ENCODE measurements at places on chromosomes 12 and 14.
A peak's percentile ranks its signal among the peaks of the same experiment; 100 is the strongest.

- DNase-seq = no peak
Measured at GRCh38 chr12:102755266-102755665, 161.8 kb downstream of the PAH start.

GRCh38 chr14:57729208-57730187 lies 136.4 kb downstream of the SLC35F4 start:
- DNase-seq = no peak

DNA sequence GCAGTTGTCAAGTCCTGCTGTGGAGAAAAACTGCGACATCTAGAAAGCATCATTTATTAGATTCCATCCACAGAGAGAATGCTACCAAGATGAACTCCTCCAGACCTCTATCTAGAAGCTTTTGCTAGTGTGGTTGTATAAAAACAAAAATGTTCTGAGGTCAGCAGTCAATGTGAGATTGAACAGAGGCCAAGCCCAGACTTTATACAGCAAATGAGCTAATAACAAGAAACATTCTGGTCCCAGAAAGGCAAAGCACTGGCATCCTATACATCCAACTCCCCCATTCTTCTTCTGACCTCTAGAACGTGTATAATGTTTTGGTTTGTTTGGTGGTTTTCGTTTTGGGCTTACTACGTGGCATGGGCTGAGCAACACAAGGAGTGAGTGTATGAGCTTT lies 26.7 kb upstream of the RIN3 start:
- no peak for DNase-seq

GRCh38 chr14:104247336-104248202 lies 109.2 kb downstream of the KIF26A start:
- DNase-seq = no peak

GRCh38 chr12:122244565-122245371 lies 18.9 kb upstream of the DIABLO start:
- DNase-seq = no peak

DNA sequence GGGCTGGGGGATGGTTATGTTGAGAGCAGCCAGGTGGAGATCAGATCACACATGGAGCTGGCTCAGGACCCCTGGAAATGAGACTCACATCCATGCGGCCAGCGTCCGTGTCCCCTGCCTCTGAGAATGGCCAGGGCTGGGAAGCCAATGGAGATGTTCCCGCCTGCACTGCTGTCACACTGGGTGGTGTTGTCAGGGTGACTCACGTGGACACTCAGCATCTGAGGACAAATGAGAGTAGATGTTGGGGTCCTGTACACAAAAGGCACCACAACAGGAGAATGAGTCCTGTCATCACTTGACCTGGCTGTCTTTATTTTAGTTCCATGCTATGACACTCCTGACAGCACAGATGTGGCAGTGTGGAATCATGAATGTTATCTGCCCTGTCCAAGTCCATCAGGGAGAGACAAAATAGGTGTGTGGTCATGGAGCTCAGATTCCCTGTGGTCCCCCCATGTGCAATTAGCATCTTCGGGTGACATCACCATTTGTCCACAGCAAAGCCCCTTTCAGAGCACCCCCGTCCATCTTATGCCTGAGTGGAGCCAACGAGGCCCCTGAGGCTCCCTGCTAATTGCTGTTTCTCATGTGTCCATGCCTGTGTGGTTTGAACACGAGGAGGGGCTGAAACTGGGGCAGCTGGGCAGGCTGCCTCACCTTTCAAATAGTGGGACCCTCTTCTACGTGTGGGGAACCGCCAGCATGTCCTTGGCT lies 393.5 kb downstream of the AACS start:
- no peak for DNase-seq

- DNase-seq = no peak
Measured at GRCh38 chr14:63205866-63206265, 1.6 kb downstream of the RHOJ start.

GRCh38 chr12:124737040-124737419 lies 126.6 kb downstream of the SCARB1 start:
- no peak for DNase-seq

- no peak for DNase-seq
Measured at GRCh38 chr14:91511043-91511383, 903 bp upstream of the PPP4R3A start.

GRCh38 chr12:49669796-49670195 lies 37.4 kb downstream of the FMNL3 start:
- no peak for DNase-seq

DNA sequence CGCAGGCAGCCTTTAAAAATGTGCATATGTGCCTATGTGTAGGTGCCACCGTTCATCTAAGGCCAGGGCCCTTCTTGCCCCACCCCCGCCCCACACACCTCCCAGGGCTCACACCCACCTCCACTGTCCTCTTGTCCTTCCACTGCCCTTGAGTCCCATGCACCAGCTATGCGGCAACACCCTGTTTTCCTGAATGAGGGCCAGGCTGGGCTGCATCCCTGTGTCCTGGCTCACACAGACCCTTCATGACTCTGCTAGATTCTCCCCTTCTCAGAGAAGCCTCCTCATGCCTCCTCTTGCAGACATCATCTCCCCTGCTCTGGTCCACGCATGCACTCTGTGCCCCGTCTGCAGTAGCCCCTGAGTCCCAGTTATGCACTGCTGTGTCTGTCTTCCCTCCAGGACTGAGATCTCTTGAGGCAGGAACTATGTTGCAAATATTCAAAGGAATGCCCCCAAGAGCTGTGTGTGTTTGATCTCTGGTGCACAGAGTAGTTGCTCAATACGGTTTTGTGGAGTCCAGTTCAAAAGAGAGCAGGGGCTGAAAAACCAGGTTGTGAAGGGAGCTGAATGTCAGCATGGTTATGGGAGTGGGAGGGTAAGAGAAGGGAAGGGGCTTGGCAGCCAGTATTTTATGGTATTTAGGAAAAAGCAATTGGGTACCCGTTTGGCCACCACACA lies 47.3 kb upstream of the ESRRB start:
- DNase-seq = no peak

GRCh38 chr12:112645586-112645985 lies 146.0 kb upstream of the RPH3A start:
- DNase-seq = no peak

DNA sequence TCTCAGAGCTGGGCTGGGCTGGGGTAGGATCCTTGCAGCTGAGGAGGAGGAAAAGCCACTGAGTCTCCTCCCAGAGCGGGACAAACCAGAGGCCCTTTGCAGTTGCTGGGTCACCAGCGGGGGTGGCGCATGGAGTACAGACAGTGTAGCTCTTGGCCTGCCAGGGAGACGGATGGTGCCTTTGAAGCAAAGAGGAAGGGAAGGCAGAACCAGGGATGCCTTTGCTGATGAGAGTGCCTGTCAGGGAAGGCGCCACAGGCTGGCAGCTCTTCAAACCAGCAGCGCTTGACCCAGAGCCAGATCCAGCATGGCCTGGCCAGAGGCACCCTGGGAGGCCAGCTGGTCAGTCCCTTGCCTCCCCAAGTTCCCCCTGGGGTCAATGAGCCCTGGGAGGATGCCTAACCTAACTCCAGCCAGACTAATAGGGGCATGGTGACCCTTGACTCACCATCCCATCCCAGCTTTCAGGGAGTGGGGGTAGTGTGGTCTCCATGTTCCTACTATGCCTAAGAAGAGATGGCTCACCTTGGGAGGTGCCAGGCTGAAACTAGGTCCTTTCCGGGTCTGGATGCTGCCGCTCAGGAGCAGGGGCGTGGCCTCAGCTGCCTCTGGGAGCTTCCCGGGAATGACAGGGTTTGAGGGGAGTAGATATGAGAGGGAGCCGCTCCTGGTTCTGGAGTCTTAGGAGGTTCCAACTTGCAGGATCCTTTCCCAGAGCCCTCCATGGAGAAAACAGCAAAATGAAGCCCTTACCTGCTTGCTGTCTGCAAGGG lies 19.8 kb downstream of the VASH1 start:
- no peak for DNase-seq

- DNase-seq = no peak
Measured at GRCh38 chr12:10354071-10354470, 35.8 kb downstream of the KLRK1 start.

DNA sequence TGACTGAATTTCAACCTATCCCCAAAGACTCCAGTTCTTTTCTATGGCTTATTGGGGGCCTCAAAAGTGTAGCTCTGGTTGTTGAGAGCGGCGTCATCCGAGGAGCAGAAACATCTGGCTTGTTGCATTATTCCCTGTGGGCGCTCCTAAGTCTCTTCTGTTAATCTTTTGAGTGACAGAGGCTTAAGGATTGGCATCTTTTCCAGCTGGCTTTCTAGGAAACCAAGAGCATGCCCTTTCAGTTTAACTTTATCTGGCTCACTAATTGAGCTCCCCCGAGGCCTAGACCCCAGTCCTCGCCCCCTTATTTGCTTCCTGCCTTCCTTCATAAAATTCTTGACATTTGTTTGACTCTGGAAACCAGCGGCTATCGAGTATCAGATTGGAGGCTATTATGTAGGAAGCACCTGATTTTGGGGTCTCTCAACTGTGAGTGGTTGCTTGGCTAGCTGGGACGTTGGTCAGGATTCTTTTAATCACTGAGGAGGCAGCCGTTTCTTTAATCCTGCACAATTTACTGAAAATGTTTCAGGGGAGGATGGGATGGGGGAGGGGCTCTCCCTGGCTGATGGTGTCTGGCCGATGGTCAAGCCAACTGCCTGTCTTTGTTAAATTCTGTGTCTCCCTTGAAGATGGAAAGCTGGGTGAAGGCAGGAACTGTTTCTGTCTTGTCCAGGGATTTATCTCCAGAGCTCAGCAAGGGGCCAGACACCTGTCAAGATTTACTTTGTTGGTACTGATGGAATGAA lies 3.1 kb downstream of the SMOC1 start:
- DNase-seq = no peak

GRCh38 chr12:132311201-132311915 lies 18.0 kb downstream of the GALNT9 start:
- DNase-seq = no peak

- DNase-seq = no peak
Measured at GRCh38 chr14:75430526-75430925, 2.7 kb downstream of the JDP2 start.

DNA sequence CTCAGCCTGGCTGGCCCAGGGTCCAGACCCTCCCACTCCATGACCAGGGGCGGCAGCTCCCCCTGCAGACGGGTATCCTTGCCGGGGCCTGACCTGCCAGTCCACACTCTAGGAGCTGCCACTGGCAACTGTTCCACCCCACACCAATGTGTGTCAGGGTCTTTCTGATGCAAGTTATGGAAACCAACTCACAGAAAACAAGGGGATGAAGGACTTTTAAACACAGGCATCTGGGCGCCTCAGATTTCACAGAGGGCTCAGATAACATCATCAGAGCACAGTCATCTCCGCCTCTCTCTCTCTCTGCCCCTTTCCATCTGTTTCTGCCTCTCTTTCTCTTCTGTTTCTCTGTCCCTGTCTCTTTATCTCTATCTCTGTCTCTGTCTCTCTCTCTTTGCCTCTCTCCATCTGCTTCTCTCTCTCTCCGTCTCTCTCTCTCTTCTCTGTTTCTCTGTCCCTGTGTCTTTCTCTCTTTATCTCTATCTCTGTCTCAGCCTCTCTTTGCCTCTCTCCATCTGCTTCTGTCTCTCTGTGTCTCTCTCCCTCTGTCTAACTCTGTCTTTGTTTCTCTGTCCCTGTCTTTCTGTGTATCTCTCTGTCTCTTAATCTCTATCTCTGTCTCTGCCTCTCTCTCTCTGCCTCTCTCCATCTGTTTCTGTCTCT lies 67.4 kb upstream of the FBRSL1 start:
- DNase-seq = no peak

DNA sequence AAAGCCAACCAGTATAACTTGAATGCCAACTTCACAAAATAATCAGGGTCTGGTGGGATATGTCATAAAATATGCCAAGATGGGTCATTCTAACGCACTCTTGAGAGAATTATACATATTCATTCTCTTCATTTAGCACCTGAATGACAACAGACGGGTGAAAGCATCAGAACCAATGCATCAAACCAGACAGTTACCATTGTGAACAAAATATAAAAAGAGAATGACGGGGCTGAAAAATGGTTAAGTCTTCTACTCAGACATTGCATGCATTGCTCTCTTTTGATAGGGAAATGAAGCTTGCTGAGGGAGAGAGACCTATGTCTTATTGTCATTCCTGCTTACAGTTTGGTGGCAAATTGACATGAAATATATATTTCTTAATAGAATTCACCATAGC lies 702.1 kb downstream of the NOVA1 start:
- DNase-seq = no peak

DNA sequence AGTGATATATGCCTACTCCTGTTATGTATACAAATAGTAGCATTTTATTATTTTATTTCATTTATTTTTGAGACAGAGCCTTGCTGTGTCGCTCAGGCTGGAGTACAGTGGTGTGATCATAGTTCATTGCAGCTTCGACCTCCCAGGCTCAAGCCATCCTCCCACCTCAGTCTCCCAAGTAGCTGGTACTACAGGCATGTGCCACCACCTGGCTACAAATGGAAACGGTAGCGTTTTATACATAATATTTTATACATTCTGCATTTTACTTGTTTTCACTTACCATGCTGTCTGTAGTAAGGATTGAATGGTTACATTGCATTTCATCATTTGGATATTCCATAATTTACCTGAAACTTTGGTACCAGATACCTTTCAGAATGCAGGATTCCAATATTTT lies 14.1 kb downstream of the C1R start:
- DNase-seq = no peak

GRCh38 chr14:91177073-91178034 lies 63.5 kb downstream of the DGLUCY start:
- peak; percentile 38 for DNase-seq

- no peak for DNase-seq
Measured at GRCh38 chr14:76926521-76927251, 100.5 kb downstream of the LRRC74A start.

DNA sequence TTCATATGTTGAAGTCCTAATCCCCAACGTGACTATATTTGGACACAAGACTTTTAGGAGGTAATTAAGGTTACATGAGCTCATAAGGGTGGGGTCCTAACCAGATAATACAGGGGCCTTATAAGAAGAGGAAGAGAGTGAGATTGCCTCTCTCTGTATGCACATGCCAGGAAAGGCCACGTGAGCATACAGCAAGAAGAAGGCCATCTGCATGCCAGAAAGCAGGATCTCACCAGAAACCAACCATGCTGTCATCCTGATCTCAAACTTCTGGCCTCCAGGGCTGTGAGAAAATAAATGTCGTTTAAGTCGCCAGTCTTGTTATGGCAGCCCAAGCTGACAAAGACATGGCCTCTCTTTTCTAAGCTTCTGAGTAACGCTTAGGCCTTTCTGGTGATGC lies 69.0 kb upstream of the GPHB5 start:
- no peak for DNase-seq

- DNase-seq = no peak
Measured at GRCh38 chr14:77691259-77691658, 16.6 kb downstream of the ALKBH1 start.

DNA sequence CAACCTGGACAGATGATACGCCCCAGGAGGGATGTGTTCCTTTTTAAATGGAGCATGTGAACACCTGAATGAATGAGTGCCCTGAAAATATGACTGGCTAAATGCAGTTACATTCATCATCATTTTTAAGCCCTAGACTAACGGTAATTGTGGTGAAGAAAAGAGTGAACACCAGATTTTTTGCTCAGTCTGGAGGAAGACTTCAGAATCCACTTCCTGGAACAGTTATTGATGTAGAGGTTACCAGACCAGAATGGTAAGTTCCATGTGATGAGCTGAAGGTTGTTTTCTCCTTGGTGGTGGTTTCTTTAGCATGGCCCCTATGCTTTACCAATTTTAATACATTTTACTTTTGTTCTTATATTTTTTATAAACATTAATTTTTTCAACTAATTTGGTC lies 29.3 kb downstream of the PIWIL1 start:
- DNase-seq = no peak

- DNase-seq = no peak
Measured at GRCh38 chr12:67993143-67993542, 3.9 kb downstream of the IFNG-AS1 start.

All from activated CD4-positive, CD25-positive, alpha-beta regulatory T cell (primary cell).